ENCODE measurements at places on chromosomes 13 and 19. TPM values are rescaled to one million over a fixed set of nuclear protein-coding genes. Genes with fewer than 3 reads are reported as not detected.
A peak's percentile ranks its signal among the peaks of the same experiment; 100 is the strongest.

GRCh38 chr19:8461891-8462290 lies 17.1 kb downstream of the HNRNPM start:
- no peak overlapping the region for H3K4me3 ChIP-seq
- no peaks in the 10 kb centered on the region for H3K27me3 ChIP-seq
- H3K27ac ChIP-seq = no peak overlapping the region
- peaks cover 70% of the 10 kb centered on the region for H3K36me3 ChIP-seq
- no peak for DNase-seq

DNA sequence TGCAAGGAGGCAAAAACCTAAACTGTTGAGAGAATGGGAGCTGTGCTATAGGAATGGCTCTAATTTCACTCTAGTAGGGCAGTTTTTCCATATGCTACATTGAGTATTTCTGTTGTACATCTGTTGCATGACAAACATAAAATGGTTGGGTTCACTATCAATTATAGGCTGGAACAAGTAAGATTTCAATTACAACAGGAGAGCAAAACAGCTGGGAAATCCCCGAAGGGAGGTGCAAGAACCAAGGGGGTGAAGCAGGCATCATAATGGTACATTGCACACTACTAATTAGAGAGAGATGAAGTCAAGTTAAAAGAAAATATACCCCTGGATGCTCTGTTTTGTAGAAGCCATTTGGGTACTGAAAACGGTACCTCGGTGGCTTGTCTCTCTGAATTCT lies 389.5 kb downstream of the PCDH9 start:
- H3K4me3 ChIP-seq = no peak overlapping the region
- H3K36me3 ChIP-seq = no peaks in the 10 kb centered on the region
- no peak for DNase-seq
- H3K4me1 ChIP-seq = no peaks in the 10 kb centered on the region

- peaks cover 2% of the 10 kb centered on the region for H3K27me3 ChIP-seq
- no peak overlapping the region for H3K4me3 ChIP-seq
- no peak for DNase-seq
- H3K36me3 ChIP-seq = no peaks in the 10 kb centered on the region
- H3K27ac ChIP-seq = no peak overlapping the region
- H3K4me1 ChIP-seq = no peaks in the 10 kb centered on the region
These were observed 86.2 kb downstream of the ANKRD10 start for GRCh38 chr13:110828705-110829104.

DNA sequence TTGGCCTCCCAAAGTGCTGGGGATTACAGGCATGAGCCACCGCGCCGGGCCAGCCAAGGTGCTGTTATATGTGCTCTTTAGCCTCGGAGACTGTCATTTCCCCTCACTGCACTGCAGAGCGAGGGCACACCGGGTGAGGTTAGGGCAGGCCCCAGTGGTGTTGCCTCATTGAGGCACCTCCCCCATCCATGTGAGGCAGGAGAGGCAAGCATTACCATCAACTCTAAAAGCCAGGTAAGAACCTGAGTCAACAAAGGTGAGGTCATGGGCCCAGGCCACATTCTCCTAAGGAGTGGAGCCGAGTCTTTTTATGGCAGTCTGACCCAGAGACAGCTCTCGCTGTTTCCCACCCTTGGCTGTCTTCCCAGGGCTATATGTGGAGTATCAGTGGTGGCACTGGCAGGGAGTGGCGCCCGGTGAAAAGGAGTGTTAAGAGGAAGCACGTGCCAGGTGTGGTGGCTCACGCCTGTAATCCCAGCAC lies 10.9 kb downstream of the B3GNT8 start:
- no peak overlapping the region for H3K27ac ChIP-seq
- no peaks in the 10 kb centered on the region for H3K27me3 ChIP-seq
- peaks cover 35% of the 10 kb centered on the region for H3K36me3 ChIP-seq
- no peaks in the 10 kb centered on the region for H3K4me1 ChIP-seq
- DNase-seq = no peak

DNA sequence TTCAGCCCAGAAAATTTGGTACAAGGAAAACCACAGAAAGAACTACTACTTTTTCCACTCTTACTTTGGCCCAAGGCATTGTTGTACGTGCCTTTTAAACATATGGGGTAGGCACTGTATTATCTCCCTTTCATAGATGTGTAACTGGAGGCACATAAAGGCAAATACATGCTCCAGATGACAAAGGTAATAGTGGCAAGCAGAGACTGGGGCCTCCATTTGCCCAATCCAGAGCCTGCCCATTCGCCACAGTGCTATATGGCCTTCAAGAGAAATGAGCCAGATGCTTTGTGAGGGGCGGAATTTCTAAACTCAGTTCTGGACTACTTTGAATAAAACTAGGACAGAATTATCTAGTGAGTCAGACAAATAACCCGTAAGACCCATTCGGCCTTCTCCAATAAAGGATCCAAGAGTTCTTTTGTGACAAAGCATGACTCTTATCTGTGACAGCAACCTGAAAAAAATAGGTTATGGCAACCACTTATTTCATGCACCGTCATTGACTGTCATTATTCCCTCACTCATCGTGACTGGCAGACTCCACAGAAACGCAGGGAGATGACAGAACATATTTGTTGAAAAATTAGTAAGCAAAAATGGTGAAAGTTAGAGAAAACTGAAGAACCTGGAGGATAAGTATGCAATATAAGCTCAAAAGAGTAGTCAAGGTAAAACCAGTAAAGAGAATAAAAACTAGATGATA lies 712.0 kb upstream of the GPC6 start:
- DNase-seq = no peak
- H3K4me1 ChIP-seq = no peaks in the 10 kb centered on the region
- H3K4me3 ChIP-seq = no peak overlapping the region
- no peaks in the 10 kb centered on the region for H3K36me3 ChIP-seq
- H3K27ac ChIP-seq = no peak overlapping the region
- H3K27me3 ChIP-seq = no peaks in the 10 kb centered on the region

DNA sequence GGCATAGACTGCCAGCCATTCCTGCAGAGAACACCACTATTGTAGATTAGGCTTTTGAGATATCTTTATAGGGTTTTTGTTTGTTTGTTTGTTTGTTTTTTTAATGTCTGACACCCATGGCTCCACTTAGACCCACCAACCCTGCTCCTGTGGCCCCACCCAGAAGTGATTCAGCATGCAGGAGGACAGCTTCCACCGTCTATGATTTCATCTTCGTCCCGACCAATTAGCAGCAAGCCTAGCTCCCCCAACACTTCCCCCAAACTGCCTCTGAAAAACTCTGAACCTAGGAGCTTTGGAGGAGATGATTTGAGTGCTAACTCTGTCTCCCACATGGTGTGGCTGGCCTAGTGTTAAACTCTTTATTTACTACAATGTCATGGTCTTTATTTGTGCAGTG lies 108.3 kb upstream of the RXFP2 start:
- no peaks in the 10 kb centered on the region for H3K4me1 ChIP-seq
- no peak for DNase-seq
- H3K27ac ChIP-seq = no peak overlapping the region
- no peaks in the 10 kb centered on the region for H3K36me3 ChIP-seq

DNA sequence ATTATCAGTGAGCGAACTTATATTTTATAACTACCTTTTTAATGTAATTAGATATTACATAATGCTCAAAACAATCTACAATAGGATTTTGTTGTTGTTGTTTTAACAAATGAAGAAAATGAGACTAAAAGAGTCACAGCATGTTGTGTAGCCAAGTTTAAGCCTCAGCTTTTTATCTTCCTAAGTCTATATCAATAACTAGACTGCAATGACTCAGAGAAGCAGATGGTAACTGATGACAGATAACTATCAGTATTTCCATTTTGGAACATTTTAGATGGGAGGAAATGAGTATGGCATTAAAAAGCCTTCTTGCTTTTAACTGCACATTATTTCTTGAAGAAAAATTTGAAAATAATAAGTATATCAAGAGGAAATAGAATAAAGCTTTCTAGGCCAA lies 825.2 kb downstream of the SLITRK1 start:
- no peak overlapping the region for H3K4me3 ChIP-seq
- H3K4me1 ChIP-seq = no peaks in the 10 kb centered on the region
- no peaks in the 10 kb centered on the region for H3K27me3 ChIP-seq
- no peaks in the 10 kb centered on the region for H3K36me3 ChIP-seq
- no peak for DNase-seq
- H3K27ac ChIP-seq = no peak overlapping the region

DNA sequence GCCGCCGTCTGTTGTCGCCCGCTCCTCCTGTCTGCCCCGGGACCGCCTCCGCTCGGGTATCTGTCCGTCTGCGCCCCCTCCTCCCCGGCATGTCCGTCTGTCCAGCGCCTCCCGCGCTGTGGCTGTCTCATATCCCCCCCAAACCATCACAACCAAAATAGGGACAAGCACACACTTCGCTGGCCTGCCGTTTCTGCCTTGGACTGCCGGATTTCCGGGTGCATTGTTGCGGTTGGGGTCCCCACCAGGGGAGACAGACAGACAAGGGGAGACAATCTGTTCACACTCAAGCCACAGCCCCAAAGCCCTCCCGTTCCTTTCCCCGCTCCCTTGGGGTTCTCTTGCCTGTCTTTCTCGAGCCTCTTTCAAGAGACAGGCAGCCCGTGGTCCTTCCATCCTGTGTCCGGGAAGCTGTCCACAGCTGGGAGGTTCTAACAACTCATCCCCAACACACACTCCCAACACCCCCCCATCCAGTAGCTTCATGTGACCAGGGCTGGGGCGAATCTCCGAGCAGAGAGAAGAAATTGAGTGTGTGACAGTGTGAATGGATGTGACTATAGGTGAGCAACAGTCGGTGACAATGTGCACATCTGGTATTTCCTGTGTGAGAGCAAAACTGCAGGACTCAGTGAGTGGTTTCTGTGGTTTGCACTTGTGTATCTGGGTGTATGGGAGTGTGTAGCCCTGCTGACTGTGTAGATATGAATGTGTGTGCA lies 16.5 kb upstream of the FOSB start:
- peaks cover 2% of the 10 kb centered on the region for H3K36me3 ChIP-seq
- H3K4me3 ChIP-seq = peak overlapping the region; percentile 81
- H3K27me3 ChIP-seq = peaks cover 9% of the 10 kb centered on the region
- DNase-seq = peak; percentile 68
- peaks cover 56% of the 10 kb centered on the region for H3K4me1 ChIP-seq
- peak overlapping the region; percentile 93 for H3K27ac ChIP-seq

- H3K4me3 ChIP-seq = no peak overlapping the region
- H3K27ac ChIP-seq = no peak overlapping the region
- H3K27me3 ChIP-seq = no peaks in the 10 kb centered on the region
- peaks cover 15% of the 10 kb centered on the region for H3K4me1 ChIP-seq
- H3K36me3 ChIP-seq = peaks cover 32% of the 10 kb centered on the region
- DNase-seq = no peak
These were observed 3.8 kb upstream of the ZNF626 start for GRCh38 chr19:20664901-20665781.

- no peak for DNase-seq
- H3K27ac ChIP-seq = no peak overlapping the region
- H3K27me3 ChIP-seq = no peaks in the 10 kb centered on the region
- no peaks in the 10 kb centered on the region for H3K36me3 ChIP-seq
- H3K4me1 ChIP-seq = no peaks in the 10 kb centered on the region
These were observed 932.5 kb upstream of the MIR17HG start for GRCh38 chr13:90414691-90415596.

GRCh38 chr13:100347968-100348367 lies 240.6 kb downstream of the GGACT start:
- DNase-seq = no peak
- no peak overlapping the region for H3K4me3 ChIP-seq
- peaks cover 10% of the 10 kb centered on the region for H3K36me3 ChIP-seq
- no peak overlapping the region for H3K27ac ChIP-seq
- no peaks in the 10 kb centered on the region for H3K4me1 ChIP-seq

GRCh38 chr19:33520844-33521479 lies 629 bp downstream of the PEPD start:
- H3K27ac ChIP-seq = peak overlapping the region; percentile 50
- no peak for DNase-seq
- no peaks in the 10 kb centered on the region for H3K36me3 ChIP-seq
- H3K27me3 ChIP-seq = peaks cover 2% of the 10 kb centered on the region
- H3K4me1 ChIP-seq = peaks cover 24% of the 10 kb centered on the region

DNA sequence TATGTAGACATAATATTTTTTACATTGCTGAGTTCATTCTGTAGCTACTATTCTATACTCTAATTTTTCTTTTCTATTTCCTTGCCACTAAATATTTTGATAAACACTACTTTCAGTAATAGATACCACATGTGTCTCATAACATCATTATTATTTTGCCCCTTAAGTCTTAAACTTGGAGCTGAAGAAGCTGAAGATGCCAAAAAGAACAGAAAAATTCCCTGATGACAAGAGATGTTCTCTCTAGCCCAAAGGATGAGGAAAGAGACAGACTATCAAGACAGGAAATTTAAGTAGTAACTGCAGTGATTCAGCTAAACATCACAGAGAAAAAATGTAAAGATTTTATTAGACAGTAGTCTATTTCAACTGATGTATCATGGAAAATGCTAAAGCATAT lies 322.0 kb upstream of the KLHL1 start:
- no peak for DNase-seq
- H3K27me3 ChIP-seq = no peaks in the 10 kb centered on the region
- no peaks in the 10 kb centered on the region for H3K4me1 ChIP-seq
- H3K4me3 ChIP-seq = no peak overlapping the region
- no peak overlapping the region for H3K27ac ChIP-seq

DNA sequence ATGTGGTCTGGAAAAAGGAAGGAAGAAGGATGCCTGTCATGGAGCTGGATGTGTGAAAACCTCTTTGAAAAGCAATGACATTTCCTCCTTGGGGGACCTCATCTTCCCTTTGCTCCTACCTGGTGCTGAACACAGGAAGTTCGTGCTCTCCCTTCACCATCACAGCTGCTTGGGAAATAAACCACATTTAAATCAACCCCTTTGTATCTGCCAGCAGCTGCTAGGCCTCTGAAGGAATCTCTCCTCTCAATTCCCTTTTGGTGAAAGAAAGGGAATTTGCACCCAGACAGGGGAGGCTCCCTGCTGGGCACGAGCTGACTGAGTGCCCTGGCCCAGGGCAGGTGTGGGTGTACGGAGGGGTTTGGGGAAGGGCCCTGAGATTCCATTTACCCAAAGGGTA lies 437.7 kb downstream of the TSHZ3 start:
- H3K27me3 ChIP-seq = no peaks in the 10 kb centered on the region
- DNase-seq = no peak
- no peak overlapping the region for H3K4me3 ChIP-seq
- H3K27ac ChIP-seq = no peak overlapping the region
- no peaks in the 10 kb centered on the region for H3K36me3 ChIP-seq
- no peaks in the 10 kb centered on the region for H3K4me1 ChIP-seq

Gene TYROBP
- 0.52 TPM for total RNA-seq

Gene PTPRH
- not detected for total RNA-seq

Gene PSG11
- total RNA-seq = not detected

Gene ZNF14
- total RNA-seq = 6.9 TPM

Gene RCBTB2
- 31.0 TPM for total RNA-seq

Gene GNA15
- 23.8 TPM for total RNA-seq

Gene TARM1
- not detected for total RNA-seq

Data from activated CD8-positive, alpha-beta T cell treated with anti-CD3 and anti-CD28 coated beads, Interleukin-2, amount 10 ng/mL, durations not matched to agents 7 days and 5 days (primary cell).